Activated T-helper 9 cell treated with anti-CD3 and anti-CD28 coated beads, Interleukin-2, amount 50 U/mL, for 16 hours (primary cell): ENCODE measurements at places on chromosomes 16 and 17.

GRCh38 chr17:8994319-8994718, 27.0 kb upstream of the NTN1 start:
- peak; percentile 62 for DNase-seq

DNA sequence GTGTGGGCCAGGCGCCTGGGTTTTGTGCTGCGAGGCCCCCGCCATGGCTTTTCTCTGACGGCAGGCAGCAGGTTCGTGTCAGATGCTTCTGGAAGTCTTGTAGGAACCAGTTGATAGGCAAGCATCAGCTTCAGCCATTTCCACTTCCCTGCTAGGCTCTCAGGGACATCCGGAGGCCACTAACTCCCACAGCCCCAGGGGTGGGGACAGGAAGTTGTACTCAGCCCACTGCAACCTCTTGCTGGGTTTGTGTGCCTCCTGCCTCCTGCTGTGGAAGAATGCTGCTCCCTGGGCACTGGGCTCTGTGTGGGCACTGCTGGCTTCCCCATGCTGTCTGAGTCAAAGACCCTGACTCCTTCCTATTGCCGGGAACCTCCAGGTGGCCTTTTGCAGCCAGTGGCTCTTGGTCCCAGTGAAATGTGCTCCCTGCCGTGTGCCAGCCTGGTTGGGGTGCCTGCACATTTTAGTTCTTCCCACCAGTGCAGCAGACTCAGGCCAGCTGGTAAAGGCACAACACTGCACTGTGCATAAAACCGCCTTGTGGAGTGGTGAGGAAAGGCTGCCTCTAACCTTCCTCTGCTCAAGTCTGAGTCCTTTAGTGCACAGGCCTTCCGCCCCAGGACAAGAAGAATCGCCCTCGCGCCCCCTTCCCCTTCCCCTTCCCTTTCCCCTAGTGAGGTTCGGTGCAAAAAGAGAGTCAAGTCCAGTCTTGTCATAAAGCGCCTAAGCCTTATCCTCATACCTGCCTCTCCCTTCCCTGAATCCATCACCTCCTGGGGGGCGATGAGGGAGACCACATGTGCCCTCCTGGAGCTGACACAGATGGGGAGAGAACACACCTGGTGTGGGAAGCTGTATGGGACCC, 16.6 kb downstream of the LDHD start:
- DNase-seq = peak; percentile 24

DNA sequence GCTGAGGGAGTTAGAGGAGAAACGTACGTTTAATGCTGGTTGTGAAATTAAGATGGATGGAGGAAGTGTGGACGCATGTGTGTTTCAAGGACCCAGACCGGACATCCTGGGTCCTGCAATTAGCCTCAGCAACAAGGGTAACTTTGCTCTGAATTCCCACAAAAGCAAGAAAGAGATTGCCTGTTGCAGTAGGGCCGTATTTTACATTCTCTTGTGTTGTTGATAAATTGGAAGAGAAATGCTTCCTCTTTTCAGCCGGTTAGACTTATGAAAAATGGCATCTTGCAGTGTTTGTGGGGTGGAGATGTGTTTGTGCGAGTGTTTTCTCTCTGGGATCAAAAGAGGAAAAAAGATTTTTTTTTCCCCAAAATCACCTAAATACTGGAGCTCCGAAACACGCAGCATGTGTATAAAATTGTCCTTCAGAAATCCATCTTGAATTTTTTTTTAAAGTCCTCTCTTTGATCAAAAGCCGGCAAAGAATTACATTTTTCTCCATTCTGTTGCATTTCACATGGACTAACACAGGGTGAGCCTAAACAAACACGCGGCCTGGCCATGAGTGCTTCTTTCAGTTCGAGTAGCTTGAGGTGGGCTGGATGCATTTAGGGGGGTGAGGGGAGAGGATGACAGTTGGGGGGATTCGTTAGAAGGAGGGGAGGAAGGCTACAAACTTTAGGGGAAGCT, 251.6 kb downstream of the C16orf95 start:
- no peak for DNase-seq

GRCh38 chr17:33328129-33328528, 35.0 kb upstream of the ASIC2 start:
- no peak for DNase-seq

DNA sequence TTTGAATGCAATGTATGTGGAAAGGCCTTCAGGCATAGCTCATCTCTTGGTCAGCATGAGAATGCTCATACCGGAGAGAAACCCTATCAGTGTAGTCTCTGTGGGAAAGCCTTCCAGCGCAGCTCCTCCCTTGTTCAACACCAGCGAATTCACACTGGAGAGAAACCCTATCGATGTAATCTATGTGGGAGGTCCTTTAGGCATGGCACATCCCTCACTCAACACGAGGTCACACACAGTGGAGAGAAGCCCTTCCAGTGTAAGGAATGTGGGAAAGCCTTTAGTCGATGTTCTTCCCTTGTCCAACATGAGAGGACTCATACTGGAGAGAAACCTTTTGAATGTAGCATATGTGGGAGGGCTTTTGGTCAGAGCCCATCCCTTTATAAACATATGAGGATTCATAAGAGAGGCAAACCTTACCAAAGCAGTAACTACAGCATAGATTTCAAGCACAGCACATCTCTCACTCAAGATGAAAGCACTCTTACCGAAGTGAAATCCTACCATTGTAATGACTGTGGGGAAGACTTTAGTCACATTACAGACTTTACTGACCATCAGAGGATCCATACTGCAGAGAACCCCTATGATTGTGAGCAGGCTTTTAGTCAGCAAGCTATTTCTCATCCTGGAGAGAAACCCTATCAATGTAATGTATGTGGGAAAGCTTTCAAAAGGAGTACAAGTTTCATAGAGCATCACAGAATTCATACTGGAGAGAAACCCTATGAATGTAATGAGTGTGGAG, 24.7 kb downstream of the ZFP90 start:
- DNase-seq = no peak

- DNase-seq = no peak
Measured at GRCh38 chr17:67496286-67496685, 119.2 kb downstream of the PITPNC1 start.

DNA sequence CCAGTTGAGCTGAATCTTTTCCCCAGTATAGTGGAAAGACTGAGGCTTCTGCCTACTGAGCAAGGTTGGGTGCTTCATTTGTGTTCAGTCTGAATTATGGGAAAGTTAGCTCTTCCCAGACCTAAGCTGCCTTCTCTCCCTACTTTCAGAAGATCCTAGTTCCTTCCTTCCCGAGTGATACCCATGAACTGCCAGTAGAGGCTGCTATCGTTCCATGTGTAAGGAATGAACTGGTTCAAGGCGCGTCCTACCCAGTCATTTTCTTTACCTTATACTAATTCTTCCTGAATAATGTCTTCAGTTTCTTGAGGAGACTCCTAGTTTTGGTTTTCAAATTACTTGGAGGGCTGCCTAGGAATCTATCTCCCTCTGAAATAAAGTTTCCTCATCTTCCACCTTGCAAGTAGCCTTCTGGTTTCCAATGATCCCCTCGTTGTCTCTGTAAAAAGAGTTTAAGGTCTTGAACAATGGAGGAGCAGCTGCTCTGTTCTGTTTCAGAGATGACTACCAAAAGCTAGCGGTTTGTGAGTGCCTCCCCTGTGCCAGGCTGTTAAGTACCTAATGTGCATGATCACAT, 934 bp upstream of the AOC2 start:
- no peak for DNase-seq

DNA sequence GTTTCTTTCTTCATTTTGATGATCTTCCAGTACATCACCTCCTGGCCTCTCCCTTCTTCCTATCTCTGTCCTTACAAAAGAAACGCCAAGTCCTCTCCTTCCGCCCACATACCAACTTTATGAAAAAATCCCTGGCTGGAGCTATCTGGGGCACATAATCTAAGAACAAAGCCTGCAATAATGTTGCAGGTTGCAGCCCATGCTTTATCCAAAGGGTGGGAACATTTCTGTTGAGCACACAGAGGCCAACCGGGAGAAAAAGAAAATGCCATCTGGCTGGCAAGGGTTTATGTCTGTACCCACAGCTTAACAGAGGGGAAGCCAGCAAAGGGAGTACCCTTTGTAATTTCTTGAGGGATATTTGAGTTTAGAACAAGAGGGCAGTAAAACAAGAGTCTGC, 409.6 kb downstream of the SOX9 start:
- no peak for DNase-seq

GRCh38 chr17:60887614-60888028, 210.0 kb downstream of the BCAS3 start:
- DNase-seq = no peak

DNA sequence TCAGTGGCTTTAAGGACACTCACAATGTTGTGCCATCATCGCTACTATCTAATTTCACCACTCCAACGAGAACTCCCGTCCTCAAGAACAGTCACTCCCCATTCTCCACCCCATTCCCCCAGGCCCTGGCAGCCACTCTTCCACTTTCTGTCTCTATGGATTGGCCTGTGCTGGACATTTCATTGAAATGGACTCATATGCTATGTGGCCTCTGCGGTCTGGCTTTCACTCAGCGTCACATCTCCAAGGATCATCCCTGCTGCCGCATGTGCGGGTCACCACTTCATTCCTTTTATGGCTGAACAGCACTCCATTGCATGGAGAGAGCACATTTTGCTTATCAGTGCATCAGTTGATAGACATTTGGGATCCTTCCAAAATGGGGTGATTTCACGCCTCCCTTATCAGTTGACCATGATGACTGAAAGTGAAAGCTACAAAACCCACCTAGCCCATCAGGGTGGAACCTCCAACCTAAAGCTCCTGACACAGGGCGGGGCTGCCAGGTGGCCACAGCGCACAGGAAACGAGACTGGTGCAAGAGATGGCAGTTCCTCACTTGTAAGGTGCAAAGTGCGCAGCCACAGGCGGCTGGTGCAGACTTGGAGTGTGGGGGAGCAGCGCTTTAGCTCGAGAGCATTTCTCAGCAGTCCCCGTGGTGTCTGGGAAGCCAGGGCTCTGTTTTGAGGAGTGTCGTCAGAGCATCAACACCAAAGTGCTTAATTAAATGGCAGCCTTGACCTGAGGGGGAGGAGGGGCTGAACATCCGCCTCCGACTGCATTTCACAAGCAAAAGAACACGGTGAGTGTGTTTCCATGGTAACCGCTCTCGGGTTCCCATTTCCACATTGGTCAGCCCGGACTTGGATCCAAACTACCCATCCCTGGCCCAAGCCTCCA, 23.8 kb downstream of the COTL1 start:
- peak; percentile 41 for DNase-seq

GRCh38 chr17:80443916-80444643, 29.1 kb downstream of the ENDOV start:
- no peak for DNase-seq

- no peak for DNase-seq
Measured at GRCh38 chr16:64352246-64352645, 769.6 kb downstream of the CDH11 start.

GRCh38 chr16:23014592-23014991, 134.7 kb downstream of the USP31 start:
- no peak for DNase-seq

GRCh38 chr16:2478279-2478678, 3.4 kb downstream of the TBC1D24 start:
- DNase-seq = no peak

DNA sequence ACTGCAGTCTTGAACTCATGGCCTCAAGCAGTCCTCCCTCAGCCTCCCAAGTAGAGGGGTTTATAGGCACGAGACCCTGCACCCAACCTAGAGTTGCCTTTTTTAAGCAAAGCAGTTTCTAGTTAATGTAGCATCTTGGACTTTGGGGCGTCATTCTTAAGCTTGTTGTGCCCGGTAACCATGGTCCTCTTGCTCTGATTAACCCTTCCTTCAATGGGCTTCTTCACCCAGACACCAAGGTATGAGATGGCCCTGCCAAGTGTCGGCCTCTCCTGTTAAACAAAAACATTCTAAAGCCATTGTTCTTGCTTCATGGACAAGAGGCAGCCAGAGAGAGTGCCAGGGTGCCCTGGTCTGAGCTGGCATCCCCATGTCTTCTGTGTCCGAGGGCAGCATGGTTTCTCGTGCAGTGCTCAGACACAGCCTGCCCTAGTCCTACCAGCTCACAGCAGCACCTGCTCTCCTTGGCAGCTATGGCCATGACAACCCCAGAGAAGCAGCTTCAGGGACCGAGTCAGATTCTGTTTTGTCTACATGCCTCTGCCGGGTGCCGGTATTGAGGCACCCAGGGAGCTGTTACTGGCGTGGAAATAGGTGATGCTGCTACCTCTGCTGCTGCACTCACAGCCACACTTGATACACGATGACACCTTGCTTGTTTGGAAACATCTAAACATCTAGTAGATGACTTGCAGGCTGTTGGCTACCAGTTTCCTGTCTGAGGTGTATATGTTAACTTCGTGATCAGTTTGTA, 3.3 kb downstream of the RPL13 start:
- no peak for DNase-seq

GRCh38 chr17:81322271-81323082, 27.4 kb upstream of the SLC38A10 start:
- DNase-seq = no peak

GRCh38 chr16:62018301-62019060, 17.8 kb downstream of the CDH8 start:
- no peak for DNase-seq

GRCh38 chr17:66604376-66604775, 230.5 kb upstream of the CACNG5 start:
- no peak for DNase-seq

- DNase-seq = no peak
Measured at GRCh38 chr16:11393366-11393765, 48.1 kb downstream of the RMI2 start.

DNA sequence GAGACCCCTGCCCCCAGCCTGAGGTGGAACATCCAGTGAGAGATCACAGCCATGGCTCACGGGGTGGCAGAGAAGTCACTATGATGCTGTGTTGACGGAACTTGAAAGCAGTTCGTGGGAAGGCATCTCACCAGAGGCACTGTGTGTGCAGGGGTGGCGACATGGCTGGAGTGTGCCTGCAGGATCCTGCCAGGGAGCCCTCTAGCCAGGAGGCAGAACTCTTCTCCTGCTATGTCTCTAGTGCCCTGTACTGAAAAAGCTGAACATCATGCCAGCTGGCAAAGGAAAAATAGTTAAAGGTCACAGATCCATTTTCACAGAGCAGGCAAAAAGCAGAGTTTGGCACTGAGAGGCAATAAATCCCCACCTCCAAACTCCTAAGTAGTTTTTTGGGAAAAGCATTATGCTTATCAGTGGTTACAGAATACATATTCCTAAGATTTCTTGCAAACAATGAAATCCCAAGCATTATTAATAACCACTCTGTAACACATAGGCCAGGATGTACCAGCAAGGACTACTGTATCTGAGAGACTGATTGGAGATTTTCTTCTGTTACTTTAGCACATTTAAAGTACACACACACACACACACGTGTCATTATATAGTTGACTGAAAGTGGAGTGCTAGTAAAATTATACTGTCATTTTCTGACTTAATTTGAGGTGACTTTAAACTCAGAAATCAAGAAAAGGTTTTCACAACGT, 36.8 kb downstream of the TNRC6C start:
- DNase-seq = no peak

- DNase-seq = no peak
Measured at GRCh38 chr17:39270923-39271322, 45.2 kb upstream of the STAC2 start.
